ENCODE measurements at places on chromosomes 12 and 14.

- no peak for DNase-seq
These were observed 130.2 kb upstream of the HMGA2 start for GRCh38 chr12:65694130-65694529.

GRCh38 chr12:67558775-67559174 lies 89.8 kb upstream of the DYRK2 start:
- DNase-seq, result no peak

DNA sequence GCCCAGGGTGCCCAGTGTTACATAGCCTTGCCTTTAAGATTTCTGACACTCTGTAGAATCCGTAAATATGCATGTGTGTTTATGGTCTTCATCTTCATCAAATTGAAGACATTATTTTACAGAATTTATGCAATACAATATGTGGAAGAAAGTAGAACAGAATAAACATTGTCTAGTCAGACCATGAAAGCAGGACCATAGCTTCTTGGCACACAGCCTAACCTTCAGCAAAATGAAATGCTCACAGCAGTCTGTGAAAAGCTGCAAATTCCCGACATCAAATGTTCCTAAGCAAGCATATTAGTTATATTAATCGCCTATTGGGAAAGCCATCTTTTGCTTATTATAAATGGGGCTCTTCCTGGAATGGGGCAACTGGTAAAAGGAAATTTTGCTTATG lies 111.3 kb upstream of the GARIN2 start:
- no peak for DNase-seq

GRCh38 chr12:34288963-34289345 lies 266.7 kb downstream of the ALG10 start:
- DNase-seq, result no peak

- no peak for DNase-seq
These were observed 136.5 kb upstream of the CPSF6 start for GRCh38 chr12:69102856-69103255.

DNA sequence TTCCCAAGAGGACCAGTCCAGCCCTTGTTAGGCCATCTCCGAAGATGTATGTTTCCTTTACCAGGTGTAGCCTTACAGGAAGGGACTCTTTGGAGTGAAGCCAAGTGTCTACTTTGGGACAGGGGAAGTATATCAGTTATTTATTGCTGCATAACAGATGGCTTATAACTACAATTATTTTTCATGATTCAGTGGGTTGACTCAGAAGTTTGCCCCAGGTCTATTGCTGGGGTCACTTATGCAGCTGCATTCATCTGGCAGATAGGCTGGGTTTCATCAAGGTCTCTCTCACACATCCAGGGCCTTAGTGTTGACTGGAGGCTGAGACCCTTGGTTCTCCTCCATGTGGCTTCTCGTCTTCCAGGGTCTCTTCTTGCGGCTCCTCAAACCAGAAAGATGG lies 170.1 kb downstream of the NRXN3 start:
- DNase-seq, result no peak

DNA sequence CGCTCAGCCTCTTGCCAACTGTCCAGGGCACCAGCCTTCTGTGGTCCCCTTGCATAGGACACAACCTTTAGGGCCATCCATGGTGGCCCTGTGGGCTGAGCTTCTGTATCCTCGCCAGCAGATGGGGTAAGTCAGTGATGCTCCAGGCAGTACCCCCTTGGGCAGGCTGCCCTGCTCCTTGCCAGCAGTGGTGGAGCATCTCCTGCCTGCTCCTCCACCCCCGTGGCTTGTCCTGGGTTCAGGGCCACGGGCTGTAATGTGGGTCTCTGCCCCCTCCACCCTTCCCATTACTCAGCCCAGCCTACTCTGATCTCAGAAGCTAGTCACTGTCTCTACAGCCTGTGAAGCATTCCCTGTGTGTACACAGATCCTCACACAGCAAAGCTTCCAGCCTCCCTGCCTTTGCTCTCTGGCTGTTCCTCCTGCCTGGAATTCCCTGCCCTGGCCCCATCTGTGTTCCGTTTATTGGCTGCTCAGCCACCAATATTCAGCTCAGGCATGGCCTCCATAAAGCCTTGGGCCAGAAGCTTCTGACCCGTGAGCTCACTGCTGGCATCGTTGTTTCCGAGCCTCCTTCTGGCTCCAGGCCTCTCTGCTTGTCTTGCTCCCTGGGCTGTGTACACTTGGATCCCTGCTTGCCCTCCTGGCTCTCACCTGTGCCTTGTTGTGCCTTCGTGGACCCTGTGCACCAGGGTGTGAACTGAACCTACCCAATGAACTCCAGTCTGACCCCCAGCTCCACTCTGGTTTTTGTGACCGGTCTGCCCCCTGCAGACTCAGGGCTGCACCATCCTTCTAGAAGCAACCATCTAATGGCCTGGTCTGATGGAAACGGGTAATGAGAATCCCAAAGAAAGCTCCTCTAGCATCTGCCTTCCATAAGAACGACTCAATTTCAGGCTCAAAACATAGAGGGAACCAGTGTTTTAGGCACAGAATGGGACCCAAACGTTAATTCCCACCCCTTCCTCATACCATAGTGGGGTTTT lies 177.0 kb upstream of the PRMT8 start:
- DNase-seq, result peak; percentile 6

GRCh38 chr12:93315907-93316622 lies 61.7 kb upstream of the NUDT4 start:
- DNase-seq, result no peak

GRCh38 chr12:120775862-120776552 lies 50.4 kb downstream of the ACADS start:
- DNase-seq, result no peak

GRCh38 chr14:52703225-52703624 lies 3.8 kb upstream of the PSMC6 start:
- DNase-seq, result no peak

GRCh38 chr12:69985656-69986055 lies 160.6 kb downstream of the MYRFL start:
- DNase-seq, result no peak

GRCh38 chr14:99257122-99257672 lies 14.8 kb downstream of the BCL11B start:
- DNase-seq, result no peak

GRCh38 chr12:104181313-104181712 lies 34.3 kb upstream of the TXNRD1 start:
- no peak for DNase-seq

DNA sequence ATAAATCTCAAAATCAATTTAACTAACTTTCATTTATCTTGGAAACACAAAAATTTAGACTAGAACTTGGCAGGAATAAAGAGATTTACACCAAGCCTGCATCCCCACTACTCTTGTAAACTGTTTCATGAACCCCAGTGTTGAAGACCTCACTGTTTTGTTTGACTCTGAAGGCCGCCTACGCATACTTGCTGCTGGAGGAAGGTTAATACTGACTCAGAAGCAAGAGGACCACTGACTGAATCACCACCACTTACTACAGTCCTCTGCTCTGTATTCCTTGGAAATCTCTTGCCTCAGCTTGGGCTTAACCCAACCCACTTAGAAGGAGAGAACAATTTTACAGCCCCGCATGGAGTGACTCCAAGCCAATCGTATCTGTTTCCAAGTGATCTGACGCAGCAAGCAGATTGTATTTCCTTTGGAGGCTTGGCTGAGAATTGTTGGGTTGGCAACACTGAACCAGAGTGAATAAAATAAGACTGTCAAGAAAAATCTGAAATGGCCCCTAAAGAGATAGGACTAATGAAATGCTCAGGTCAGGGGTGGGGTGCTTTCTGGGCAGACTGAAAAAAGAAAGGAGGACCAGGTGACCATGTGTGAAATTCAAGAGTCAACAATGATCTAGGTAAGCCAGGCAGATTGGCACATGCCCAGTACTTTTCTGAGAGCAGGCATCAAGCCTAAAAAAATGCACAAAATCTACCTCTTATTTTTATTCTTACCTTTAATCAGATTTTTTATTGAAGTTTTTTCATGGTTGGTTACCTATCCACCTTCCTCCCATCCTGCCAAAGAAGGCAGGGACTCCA lies 248.6 kb downstream of the ZFP36L1 start:
- no peak for DNase-seq

DNA sequence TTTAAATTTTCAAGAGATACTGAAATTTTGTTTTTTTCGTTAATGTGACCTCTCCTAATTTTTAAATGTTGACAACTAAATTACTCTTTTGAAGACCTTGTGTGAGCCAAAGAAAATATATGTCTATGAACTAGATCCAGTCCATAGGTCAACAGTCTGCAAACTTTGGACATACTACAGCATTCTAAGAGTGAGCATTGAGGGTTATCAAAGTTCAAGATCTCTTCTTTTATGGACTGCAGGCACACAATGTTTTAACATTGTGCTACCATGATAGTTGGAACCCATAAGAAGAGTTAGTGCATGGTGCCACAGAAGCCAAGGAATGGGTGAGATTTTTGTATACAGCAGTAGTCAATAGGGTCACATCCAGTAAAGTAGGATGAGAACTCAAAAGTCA lies 43.0 kb upstream of the ACSS3 start:
- DNase-seq, result no peak

DNA sequence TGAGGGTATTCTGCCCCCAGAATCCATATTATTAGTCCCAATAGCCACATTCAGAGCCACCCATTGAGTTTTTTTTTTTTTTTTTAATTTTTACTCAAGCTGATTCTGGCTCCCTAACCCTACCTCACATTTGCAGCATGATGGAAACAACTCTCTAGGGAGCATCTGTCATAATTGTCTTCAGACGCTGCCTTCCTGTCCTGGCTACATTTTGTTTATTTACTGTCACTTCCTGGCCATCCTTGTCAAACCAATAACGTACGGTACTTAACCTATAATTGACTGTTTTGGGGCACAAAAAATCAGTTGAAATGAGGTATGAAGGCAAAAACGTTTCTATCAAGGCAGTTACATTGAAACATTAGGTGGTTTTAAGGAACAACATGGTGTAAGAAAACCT lies 2.1 kb downstream of the GLIPR1 start:
- DNase-seq, result no peak

DNA sequence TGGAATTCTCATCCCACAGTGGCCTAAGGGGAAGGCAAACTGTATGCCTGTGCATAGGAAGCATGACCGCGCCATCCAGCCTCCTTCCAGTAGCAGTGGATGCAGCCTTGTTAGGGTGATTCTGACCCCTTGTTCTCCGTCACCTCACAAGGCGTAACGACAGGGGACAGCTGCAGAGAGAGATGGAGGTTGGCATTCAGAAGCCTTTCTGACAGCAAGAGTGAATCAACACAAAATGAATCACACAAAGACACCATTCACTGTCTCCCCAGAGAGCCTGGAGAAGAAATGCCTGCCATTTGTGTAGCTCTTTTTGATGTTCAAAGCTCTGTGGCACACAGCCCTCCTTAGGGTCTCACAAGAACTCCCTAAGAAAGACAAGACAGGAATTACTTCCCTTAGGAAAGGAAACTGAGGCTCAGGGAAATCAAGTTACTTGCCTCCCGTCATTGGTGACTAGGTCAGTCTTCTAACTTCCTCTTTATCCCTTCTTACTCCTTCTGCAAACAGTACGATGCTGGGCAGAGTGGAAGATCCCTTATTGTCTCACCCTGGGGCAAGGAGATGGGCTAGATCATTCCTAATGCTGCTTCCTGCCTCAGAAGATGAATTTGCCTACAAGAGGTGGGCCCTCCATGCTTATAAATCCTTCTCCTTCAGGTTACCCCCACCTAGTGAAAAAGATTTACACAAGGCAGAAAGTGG lies 280.9 kb downstream of the CACNA1C start:
- DNase-seq, result no peak

DNA sequence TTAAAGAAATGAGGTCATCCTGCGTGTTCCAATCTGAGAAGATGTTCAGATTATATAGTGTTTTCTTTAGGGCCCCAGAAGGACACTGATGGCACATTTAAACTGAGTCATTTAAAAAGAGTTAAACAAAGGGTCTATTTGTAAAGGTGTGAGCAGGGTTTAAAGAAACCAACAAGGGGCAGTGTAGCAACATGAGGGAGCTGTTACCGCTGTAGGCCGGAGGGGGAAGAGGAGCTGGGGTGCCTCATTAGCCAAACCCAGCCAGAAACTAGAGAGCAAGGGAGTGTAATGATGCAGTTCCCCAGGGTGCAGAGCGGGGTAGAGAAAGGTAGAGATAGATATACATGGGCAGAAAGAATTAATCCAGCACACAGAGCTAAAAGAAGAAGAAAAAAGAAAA lies 160.4 kb downstream of the TBX5 start:
- no peak for DNase-seq

DNA sequence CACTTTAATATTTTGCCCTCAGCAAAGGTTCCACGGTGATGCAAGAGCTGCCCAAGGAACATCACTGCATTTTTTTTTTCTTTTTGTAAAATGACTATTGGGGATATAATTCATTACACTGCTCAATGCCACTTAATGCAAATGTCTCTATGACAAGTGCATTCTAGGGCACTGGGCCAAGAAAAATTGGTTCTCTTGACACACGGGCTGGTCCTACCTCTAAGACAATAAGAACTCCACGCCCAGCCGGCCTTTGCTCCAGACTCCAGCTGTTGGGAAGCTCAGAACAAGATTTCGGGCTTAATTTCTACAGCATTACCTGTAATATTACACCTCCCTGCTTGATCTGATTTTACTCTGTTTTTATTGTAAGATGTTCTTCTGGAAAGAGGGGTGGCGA lies 48.8 kb upstream of the VRK1 start:
- no peak for DNase-seq

GRCh38 chr14:77707355-77707723 lies 484 bp downstream of the ALKBH1 start:
- peak; percentile 52 for DNase-seq

DNA sequence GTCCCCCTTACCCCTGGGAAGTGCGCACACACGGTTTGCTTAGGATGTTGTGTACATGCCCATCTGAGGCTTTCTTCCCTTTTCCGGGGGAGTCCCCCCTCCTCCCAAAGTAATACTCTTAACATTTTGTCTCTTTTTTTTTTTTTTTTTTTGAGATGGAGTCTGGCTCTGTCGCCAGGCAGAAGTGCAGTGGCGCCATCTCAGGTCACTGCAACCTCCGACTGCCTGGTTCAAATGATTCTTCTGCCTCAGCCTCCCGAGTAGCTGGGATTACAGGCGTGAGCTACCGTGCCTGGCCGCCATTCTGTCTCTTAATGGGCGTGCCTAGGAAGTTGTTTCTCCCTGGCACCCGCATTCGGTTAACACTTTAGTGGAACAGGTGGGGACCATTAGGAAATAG lies 4.5 kb upstream of the GMFB start:
- DNase-seq, result no peak

GRCh38 chr12:42238240-42239140 lies at the start of gene YAF2:
TSS of gene YAF2 (minus strand) at chr12:42238248. CDS start at chr12:42238180, 68 bp downstream.
- DNase-seq, result peak; percentile 88

GRCh38 chr12:51963477-51963876 lies 12.0 kb downstream of the ACVR1B start:
- DNase-seq, result no peak

DNA sequence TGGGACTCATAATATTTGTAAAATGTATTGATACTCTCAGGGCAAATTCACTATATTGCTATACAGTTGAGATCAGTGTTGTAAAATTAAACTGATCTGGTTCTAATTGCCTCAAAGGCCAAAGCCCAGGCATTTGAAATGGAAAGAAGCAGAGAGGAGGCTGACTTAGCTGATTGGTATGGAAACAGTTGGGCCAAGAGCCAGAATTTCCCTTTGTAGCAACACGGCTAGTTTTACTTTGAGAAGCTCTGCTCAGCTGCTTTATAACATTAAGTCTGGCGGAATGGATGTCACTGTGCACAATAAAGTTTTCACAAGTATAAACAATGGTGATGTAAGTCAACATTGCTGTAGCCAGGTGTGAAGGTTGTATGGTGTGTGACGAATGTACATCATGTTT lies 186.4 kb downstream of the MSRB3 start:
- DNase-seq, result no peak
